ENCODE measurements at places on chromosomes 2 and 18.

GRCh38 chr2:41241325-41242000, 789.6 kb upstream of the SLC8A1 start:
- DNase-seq, result no peak

DNA sequence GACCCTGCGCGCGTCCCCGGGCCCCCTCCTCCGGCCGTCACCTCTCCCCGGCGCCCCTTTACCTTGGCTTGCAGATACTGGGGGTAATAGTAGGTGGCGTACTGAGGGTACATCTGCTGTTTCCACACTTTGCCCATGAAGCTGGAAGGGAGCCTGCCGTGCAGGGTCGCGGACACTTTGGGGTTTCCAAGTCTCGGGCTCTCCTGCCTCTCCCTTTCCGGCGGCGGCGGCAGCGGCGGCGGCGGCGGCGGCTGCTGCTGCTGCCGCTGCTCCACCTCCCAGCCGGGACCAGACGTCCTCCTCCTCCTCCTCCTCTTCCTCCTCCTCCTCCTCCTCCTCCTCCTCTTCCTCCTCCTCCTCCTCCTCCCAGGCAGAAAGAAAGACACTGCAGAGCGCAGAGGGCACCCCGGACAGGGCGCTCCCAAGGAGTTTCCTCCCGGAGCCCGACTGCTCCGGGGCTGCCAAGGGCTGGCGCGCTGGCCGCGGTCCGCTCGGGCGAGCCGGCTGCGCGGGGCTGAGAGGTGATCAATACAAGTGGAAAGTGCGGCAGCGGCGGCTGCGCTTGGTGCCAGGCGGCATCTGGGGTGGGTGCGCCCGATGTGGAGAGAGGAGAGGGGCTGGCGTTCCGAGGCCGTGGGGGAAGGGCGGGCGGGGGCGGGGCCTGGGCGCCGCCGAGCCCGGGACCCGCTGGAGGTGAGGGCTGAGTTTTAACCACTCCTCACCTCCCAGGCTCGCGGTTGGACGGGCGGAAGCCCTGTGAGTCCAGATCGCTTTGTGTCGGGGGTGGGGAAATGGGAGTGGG, at the start of gene RBMS1:
Gene RBMS1, minus strand, starts transcription at position 581 of the 802 bp plus-strand sequence. Its CDS starts 444 bp downstream, at position 137.
- peak; percentile 36 for DNase-seq

- DNase-seq, result no peak
These were observed 11.0 kb downstream of the TBR1 start for GRCh38 chr2:161426922-161427663.

DNA sequence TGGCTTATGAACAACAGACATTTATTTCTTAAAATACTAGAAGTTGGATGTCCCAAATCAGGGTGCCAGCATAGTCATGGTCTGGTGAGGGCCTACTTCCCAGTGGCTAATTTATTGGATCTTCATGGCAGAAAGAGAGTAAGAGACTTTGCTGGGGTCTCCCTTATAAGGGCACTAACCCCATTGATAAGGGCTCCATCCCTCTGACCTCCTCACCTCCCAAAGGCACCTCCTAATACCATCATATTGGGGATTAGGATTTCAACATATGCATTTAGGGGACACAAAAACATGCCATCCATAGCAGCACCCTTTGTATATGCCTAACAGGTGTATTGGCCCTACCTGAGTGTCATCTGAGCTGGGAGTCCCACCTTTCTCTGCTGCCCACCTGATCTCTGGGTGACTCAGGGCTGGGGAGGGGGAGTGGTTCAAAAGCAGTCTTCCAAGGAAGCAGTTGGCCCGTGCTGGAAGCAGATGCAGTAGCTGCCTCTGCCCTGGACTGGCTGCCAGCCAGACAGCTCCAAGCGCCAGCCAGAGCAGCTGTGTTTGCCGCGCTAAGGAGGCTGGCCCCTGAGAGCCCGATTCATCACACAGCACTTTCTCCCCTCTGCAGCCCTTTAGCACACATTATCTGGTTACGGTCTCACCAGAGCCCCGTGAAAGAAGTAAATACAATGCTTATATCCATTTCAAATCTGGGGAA, 84.6 kb downstream of the SMAD7 start:
- no peak for DNase-seq

DNA sequence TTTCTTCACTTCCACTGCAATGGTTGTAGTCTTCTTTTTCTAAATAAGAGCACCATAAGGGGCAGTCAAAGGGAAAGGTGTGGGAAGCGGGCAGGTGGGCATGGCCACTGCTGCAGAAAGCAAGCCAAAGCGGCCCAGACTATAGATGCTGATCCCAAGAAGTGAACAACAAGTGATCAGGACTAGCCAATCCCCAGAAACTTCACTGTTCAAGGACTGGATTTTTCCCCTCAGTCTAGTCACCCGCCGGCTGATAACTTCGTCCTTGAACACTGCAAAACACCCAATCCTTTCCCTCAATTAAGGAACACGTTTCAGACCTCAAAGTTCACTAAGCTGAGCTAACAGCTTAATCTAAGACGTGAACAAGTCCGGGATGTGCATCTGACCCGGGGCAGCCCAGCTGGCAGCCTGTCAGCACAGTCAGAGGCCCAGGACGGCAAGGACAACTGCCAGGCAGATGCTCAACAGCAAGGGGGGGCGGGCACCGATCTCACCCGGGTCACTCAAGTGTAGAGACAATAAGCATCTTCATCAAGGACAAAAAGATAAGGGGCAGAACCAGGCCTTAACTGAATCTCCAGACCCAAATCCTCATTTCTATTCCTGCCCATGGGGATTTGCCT, 59.8 kb downstream of the HDLBP start:
- no peak for DNase-seq

Measured in activated T-helper 1 cell treated with Interleukin-2 at 50 U/mL for 16 hours (primary cell).